RPMI7951 (cell line): ENCODE measurements at places on chromosomes 12 and 14. TPM values are rescaled to one million over a fixed set of nuclear protein-coding genes. Genes with fewer than 3 reads are reported as not detected.
A peak's percentile ranks its signal among the peaks of the same experiment; 100 is the strongest.

GRCh38 chr14:22143363-22143762, 445.7 kb downstream of the DAD1 start:
- no peak for DNase-seq

DNA sequence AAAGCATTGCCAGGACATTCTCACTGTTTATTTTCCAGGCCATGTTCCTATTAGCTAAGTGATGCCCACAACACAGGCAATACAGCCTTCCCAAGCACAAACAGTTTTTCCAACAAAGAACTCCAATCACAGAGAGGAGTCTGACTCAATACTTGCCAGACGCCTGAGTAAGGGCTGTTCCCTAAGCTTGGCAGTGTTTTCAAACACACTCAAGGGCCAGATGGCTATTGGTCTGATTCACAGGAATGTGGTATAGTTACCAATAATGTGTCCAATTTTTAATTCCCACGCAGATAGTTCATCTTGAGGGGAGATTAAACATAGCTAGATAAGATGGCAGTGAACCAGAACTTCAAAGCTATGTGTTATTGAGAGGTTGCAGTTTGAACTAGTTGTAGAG, 381.0 kb downstream of the SNAPC1 start:
- peak; percentile 3 for DNase-seq

GRCh38 chr12:40107098-40107802, 1.4 kb upstream of the SLC2A13 start:
- DNase-seq = peak; percentile 78

- DNase-seq = no peak
Measured at GRCh38 chr14:98623788-98624415, 648.1 kb downstream of the BCL11B start.

RHOJ gene
- total RNA-seq = 0.10 and 0.12 TPM in 2 replicates

GRCh38 chr12:22569253-22569652, 24.9 kb upstream of the C2CD5 start:
- DNase-seq = no peak

DNA sequence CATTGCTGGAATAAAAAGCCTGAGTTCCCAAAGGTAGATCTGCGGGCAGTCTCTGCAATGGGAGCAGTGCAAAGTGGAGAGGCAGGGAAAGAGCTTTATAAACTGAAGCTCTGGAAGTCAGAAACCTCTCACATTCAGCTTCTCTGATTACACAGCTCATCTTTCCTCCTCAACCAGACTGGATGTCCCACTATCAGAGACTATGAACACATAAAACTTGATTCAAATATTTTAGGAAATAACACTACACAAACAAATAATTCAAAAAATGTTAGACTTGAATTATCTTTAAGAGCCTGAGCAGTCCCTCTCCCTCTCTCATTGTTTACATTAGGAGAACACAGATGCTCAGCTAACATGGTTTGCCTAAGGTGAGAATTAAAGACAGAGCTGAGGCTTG, 72.9 kb downstream of the DENND5B start:
- DNase-seq = no peak
